ENCODE measurements at places on chromosomes 16 and 17. TPM values are rescaled to one million over a fixed set of nuclear protein-coding genes. Genes with fewer than 3 reads are reported as not detected.

GRCh38 chr17:61221597-61222471 is 177.8 kb upstream of the TBX2 start:
- peaks cover 22% of the 10 kb centered on the region for H3K4me1 ChIP-seq
- no peak overlapping the region for H3K27ac ChIP-seq
- H3K36me3 ChIP-seq, result no peaks in the 10 kb centered on the region
- H3K27me3 ChIP-seq, result no peaks in the 10 kb centered on the region

- peak overlapping the region; percentile 99 for H3K4me3 ChIP-seq
- H3K27ac ChIP-seq, result peak overlapping the region; percentile 86
- DNase-seq, result peak; percentile 60
- H3K4me1 ChIP-seq, result peaks cover 33% of the 10 kb centered on the region
- H3K27me3 ChIP-seq, result no peaks in the 10 kb centered on the region
These were observed 654 bp downstream of the LASP1 start for GRCh38 chr17:38870259-38871165.

DNA sequence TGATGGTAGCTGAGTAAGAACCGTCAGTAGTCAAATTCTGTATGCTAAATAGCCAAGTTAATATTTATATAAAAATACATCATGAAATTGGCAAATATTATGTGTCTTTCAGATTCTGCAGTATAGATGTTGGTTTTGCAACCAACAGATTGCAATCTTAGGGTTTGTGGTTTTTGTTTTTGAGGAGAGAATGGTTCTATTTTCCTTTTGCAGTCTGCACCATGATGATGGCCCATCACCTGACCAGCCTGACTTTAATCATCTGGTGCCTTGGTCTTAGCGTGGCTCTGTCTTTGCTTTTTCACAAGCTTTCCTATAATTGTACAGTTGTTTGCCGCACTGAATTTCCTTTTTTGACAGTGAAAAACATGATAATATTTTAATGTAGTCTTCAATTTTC is 50.7 kb downstream of the NUP93 start:
- H3K4me3 ChIP-seq, result no peak overlapping the region
- no peaks in the 10 kb centered on the region for H3K27me3 ChIP-seq
- H3K4me1 ChIP-seq, result no peaks in the 10 kb centered on the region
- no peaks in the 10 kb centered on the region for H3K36me3 ChIP-seq

DPEP3 gene
- total RNA-seq, result not detected

TPSAB1 gene
- total RNA-seq, result not detected

- H3K4me3 ChIP-seq, result peak overlapping the region; percentile 32
- peak; percentile 98 for DNase-seq
- peak overlapping the region; percentile 98 for H3K27ac ChIP-seq
- peaks cover 2% of the 10 kb centered on the region for H3K36me3 ChIP-seq
- H3K27me3 ChIP-seq, result no peaks in the 10 kb centered on the region
These were observed 10.5 kb upstream of the TIMP2 start for GRCh38 chr17:78935419-78936323.

DNA sequence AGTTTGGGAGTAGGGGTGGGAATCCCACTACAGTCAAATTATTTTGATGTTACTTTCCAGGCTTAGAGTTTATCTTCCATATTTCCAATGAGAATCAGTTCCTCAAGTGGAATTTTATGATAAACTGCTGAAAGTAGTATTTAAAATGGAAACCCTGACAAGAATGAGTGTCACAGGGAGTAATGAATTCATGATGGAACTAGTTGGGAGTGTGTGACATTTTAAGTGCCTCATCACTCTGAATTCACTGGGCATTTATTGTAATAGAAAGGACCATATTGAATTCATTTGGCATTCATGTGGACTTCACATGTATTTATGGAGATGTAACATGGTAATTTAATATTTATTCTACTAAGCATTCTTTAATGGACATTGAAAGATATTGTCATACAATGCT is 320.9 kb downstream of the CDH13 start:
- no peaks in the 10 kb centered on the region for H3K4me1 ChIP-seq
- H3K27me3 ChIP-seq, result no peaks in the 10 kb centered on the region
- H3K4me3 ChIP-seq, result no peak overlapping the region
- no peak overlapping the region for H3K27ac ChIP-seq
- no peak for DNase-seq

DNA sequence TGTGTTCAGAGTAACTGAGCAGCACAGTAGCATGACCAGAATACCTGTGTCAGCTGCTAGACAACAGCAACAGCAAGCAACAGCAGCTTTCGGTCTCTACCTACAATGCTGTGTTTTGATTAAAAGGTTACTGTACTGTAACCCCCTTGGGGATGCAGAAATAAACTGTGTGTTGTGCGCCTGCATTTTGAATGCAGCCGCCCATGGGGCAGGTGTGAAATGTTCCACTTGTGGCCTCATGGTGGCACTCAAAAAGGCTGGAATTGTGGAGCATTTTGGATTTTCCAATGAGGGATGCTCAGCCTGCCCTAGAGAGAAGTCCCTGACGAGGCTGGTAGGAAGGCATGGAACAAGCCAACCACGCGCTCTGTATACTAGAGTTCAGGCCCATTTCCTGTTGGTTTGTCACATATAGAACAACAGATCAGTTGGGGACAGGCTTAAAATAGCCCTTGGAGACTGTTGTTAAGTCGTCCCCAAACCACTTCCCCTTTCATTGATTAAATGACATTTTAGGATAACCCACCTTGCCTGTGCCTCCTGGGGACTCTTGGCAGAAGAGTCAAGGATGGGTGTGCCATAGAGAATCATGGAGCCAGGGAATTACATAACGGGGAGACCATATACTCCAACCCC is 27.1 kb downstream of the SCPEP1 start:
- H3K36me3 ChIP-seq, result peaks cover 6% of the 10 kb centered on the region
- H3K4me1 ChIP-seq, result no peaks in the 10 kb centered on the region
- H3K27ac ChIP-seq, result no peak overlapping the region
- H3K27me3 ChIP-seq, result no peaks in the 10 kb centered on the region

DNA sequence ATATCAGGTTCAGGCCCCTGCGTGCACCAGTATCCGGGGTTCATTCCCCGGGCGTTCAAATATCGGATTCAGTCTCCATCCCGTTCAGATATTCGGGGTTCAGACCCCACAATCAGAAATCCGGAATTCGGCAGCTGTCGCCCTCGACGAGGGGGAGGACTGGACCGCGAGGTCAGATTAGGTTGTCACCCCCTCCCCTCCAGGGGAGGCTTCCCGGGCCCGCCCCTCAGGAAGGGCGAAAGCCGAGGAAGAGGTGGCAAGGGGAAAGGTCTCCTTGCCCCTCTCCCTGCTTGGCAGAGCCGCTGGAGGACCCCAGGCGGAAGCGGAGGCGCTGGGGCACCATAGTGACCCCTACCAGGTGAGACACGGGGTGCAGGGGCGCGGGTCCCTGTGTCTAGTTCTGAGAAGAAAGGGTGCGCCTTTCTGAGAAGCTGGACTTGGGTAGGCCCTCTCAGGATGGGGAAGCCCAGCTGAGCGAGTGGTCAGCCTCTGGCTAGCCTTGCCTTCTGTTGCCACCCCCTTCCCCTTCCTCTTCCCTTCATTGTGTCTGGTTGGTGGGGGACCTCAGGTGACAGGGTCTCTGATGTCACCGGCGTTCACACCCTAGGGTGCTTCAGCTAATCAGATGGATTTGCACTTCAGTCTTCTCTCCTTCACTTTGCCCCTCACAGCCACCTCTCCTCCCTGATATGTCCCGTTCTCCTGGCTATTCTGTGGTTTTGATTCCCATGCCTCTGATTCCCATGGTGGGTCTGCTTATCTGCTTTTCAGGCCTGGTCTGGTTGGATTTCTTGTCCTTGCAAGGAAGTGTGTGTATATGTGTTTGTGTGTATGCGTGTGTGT is 844 bp downstream of the TAOK2 start:
- H3K27ac ChIP-seq, result peak overlapping the region; percentile 83
- H3K4me3 ChIP-seq, result peak overlapping the region; percentile 98
- H3K4me1 ChIP-seq, result peaks cover 9% of the 10 kb centered on the region
- H3K36me3 ChIP-seq, result peaks cover 13% of the 10 kb centered on the region
- no peaks in the 10 kb centered on the region for H3K27me3 ChIP-seq

DNA sequence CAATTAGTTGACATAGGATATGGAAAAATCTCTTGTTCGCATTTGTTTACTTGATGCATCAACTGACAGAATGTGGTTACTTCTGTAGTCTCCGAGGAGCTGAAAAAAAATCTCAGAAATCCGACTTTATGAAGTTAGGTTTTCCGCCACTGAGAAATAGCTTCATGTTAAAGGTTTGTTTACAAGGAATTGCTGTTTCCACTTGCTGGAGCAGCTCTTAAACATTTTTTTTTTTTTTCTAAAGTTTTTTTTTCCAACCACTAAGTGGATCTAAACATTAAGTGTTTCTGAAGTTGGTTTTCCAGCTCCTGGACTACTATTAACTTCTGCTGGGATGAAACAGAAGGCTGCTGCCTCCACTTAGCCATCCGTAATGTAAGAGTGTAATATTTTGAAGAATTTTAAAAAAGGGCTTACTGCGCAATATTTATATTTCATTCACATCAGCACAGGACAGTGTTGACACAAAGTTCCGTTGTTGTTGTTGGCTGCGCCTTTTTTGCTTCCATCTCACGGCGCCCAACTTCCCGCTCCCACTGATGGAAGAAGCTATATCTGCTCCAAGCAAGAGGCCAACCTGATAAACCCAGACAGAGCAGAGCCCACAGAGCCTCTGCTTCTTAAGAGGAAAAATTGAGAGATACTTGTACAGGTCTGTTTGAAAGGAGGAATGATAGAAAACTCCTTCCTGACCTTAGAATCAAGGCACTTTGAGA is 167.7 kb upstream of the KCNJ16 start:
- peak; percentile 36 for DNase-seq
- H3K27me3 ChIP-seq, result no peaks in the 10 kb centered on the region
- H3K4me1 ChIP-seq, result no peaks in the 10 kb centered on the region
- H3K36me3 ChIP-seq, result no peaks in the 10 kb centered on the region
- H3K4me3 ChIP-seq, result no peak overlapping the region
- H3K27ac ChIP-seq, result no peak overlapping the region

DNA sequence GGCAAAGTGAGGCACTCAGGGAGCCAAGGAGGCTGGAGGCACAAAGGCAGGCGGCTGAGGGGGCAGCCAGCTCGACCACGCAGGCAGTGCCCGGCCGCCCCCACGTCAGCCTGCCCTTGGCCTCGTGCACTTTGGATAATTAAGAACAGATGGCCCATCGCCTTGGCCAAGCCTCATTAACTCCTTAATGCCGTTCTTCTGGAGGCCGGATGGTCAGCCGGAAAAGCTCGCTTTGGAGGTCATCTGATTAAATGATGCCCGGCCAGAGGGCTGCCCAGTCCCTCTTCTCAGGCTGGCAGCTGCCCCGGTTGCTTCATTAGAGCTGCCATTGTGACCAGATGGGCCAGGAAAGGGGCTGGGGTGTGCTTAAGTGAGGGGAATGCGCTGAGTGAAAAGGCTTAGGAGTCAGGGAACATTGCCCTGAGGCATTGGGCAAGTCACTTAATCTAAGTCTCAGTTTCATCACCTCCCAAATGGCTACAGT is 364.0 kb downstream of the NPIPA8 start:
- no peaks in the 10 kb centered on the region for H3K36me3 ChIP-seq
- no peaks in the 10 kb centered on the region for H3K4me1 ChIP-seq
- no peak overlapping the region for H3K4me3 ChIP-seq
- DNase-seq, result no peak

DNA sequence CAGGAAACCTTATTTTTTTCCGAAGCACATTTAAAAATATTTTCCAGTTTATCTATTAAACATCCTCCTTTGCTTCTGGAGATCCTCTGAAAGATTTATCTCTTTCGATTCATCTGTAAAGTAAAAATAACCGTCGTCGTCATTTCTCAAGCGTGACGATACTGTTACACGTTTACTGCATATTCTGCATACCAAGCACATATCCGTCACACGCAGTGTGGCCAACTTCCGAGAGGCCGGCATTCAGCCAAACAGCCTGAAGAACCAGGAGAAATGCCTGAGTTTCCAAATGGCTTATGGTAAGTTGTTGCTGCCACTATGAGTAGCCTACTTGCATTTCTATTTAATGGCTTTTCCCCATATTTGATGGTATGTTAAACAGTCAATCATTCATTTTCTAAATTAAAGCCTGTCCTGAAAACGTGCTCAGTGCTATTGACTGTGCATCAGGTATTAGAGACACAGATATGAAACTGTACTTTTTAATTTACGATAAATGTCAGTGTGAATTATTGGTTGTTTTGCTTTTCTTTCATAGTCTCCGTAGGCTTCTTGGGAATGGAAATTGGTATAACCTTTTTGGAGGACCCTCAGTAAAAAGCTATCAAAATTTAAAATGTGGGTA is 275.7 kb downstream of the WWOX start:
- no peak overlapping the region for H3K27ac ChIP-seq
- no peaks in the 10 kb centered on the region for H3K36me3 ChIP-seq
- no peak for DNase-seq
- no peak overlapping the region for H3K4me3 ChIP-seq
- no peaks in the 10 kb centered on the region for H3K4me1 ChIP-seq

DNA sequence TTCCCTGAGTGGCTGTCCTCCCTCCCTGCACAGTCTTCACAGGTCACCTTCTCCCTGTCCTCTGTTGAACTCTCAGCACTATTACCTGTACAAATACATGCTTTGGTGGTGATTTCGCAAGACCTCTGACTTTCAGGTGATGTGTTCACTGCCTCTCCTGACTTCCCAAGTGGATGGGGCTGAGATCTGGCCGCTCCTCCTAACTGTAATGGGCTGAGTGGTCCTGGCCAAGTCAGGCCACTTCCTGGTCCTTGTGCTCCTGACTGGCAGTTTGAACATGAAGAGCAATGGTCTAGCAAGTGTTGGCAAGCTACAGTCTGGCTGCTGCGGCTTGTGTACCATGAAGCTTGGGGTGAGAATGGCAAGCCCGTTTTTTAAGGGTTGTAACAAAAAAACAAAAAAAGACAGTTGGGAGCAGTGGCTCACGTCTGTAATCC is 11.7 kb upstream of the TMED6 start:
- no peak overlapping the region for H3K4me3 ChIP-seq
- no peak overlapping the region for H3K27ac ChIP-seq

FLOT2 gene
- 48.9 TPM for total RNA-seq

DNA sequence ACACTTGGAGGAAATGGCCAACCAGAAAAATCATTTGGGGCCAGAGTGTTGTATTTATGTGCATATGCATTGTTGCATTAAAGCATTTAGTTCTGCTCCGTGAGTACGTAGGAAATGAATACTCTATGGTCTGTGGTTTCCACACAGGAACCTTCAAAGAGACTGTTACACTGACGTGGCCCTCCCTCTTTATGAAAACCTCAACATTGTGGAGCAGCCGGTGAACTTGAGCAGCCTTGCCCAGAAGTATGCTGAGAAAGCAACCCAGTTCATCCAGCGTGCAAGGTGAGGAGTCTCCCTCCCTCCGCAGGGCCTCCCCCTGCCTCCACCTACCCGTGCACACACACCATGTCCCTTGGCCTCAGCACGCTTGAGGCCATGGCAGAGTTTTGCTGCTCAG is 65.2 kb downstream of the ARSG start:
- H3K4me3 ChIP-seq, result no peak overlapping the region
- no peak for DNase-seq
- H3K27ac ChIP-seq, result no peak overlapping the region
- no peaks in the 10 kb centered on the region for H3K27me3 ChIP-seq
- H3K36me3 ChIP-seq, result no peaks in the 10 kb centered on the region
- peaks cover 7% of the 10 kb centered on the region for H3K4me1 ChIP-seq

DNA sequence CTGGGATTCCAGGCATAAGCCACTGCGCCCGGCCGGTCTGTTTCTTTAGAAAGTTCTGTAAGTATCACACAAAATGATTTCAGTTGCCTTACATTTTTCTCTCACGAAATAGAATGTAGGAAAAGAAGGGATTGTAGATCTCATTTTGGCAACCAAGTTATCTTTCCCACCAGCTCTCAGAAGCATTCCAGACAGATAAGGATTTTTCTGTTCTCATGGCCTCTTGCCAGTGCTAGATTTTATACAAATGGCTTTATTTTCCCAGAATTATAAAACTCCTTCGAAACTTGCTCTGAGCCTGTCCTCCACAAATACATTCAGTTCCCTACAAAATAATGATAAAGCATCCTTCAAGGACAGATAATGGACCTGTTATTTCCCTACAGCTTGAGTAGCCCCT is 46.9 kb downstream of the LCMT1 start:
- H3K4me1 ChIP-seq, result no peaks in the 10 kb centered on the region
- H3K27ac ChIP-seq, result no peak overlapping the region
- no peaks in the 10 kb centered on the region for H3K27me3 ChIP-seq
- no peak overlapping the region for H3K4me3 ChIP-seq
